ENCODE measurements at places on chromosomes 7 and 10. TPM values are rescaled to one million over a fixed set of nuclear protein-coding genes. Genes with fewer than 3 reads are reported as not detected.

The TLX1 gene
- total RNA-seq, result 2.2 TPM

The UPK3B gene
- 3.0 TPM for total RNA-seq

The CCDC172 gene
- not detected for total RNA-seq

The MAD1L1 gene
- 42.9 TPM for total RNA-seq

The RAMP3 gene
- total RNA-seq, result not detected

The SORCS1 gene
- not detected for total RNA-seq

The BMI1 gene
- 20.1 TPM for total RNA-seq
